CD4-positive, alpha-beta T cell treated with Interleukin-6 at 100 ng/mL for 8 hours (primary cell): ENCODE measurements at places on chromosomes 6 and 20.

DNA sequence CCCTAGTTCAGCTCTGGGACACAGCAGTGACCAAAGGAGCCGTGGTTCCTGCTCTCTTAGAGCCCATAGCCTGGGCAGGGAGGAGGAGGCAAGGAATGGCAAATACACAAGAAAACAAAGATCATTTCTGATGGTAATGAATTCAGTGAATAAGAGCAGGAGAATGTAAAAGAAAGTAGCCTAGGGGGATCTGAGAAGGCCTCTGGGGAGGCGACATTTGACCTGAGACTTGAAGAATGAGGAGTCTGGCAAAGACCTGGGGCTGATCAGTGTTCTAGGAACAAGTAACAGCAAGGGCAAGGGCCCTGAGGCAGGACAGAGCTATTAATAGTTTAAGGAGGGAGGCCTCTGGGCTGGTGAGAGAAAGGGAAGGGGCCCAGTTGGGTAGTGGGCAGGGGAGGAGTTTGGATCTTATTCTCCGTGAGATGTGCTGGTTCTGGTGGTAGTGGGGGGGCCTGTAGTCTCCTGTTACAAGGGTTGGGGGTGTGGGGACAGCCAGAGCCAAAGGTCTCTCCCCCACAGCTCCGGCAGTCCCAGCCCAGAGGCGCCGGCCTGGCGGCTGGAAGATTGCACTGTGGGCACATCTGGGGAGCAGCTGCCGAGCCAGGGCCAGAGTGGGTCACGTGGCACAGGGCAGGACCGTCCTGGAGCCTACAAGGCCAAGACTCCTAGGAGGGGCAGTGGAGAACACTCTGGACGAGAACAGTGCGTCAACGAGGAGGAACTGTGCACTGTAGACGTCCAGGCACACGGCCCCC is 9.3 kb upstream of the ID1 start:
- no peak for DNase-seq

DNA sequence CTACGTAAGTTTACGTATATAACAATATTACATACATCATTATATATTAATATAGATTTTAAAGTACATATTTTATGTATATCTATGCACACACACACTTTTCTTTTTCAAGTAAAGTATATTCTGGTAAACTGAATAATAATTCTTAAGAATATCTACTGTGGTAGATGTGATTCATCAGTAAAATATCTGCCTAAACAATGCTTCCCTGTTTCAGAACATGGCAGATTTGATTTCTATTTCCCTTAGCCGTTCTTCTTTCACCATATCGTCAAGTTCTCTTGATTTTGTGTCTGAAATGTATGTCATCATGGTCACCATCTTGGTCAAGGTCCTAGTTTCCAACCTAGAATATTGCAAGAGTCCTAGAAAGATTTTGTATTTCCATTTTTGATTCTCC is 195.6 kb downstream of the HDGFL1 start:
- no peak for DNase-seq

- no peak for DNase-seq
Observed at GRCh38 chr6:16041327-16041726, 87.6 kb upstream of the MYLIP start.

DNA sequence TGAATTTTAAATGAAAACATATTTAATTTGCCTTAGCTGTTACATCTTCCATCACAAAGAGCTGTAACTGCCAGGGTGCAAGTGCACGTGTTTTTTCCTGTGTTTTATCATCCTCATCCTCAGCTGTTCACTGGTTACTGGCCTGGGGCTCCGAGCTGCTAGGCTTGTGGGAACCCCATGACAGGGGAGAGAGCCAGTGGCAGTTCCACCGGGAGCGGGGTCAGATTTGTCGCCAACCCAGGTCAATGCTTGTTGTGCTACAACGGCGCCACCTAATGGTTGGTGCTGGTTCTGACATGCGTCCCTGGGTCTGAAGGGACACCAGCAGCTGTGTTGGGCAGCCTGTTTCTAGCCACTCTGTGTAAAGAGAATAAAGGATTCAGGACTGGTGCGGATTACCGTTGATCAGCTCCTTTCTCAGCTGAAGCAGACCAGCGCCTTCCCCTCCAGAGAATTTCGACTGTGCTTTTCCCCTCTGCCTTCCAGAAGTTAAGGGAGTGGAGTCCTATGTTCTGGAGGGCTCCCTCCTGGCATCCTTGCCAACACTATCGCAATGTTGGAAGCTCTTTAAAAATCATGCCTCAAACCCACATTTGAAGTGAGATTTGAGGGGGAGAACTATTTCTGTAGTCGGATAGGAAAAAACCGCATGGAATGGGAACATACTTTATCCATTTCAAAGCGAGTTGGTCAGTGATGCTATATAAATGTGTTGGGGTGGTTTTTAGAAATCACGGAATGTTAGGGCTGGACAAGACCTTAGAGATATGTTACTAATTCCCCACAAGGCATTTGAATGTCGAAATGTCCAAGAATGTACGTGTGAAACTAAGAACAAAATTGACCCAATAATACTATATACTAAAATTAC is 32.1 kb downstream of the SUMO4 start:
- DNase-seq: peak; percentile 86

DNA sequence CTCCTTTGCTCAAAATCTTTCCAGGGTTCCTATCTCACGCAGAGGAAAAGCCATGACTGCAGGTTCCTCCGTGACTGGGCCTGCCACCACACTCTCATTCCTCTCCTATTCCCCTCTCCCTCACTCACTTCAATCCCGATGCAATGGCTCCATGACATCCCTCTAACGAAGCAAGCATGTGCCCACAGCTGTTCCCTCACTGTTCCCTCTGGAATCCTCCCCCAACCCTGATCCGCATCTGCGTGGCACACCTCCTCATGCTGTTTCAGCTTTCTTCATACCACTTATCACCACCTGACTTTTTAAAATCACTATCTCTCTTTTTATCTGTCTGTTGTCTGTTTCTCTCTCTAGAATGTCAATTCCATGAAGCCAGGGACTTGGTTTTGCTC is 25.5 kb downstream of the ANGPT4 start:
- DNase-seq: no peak

DNA sequence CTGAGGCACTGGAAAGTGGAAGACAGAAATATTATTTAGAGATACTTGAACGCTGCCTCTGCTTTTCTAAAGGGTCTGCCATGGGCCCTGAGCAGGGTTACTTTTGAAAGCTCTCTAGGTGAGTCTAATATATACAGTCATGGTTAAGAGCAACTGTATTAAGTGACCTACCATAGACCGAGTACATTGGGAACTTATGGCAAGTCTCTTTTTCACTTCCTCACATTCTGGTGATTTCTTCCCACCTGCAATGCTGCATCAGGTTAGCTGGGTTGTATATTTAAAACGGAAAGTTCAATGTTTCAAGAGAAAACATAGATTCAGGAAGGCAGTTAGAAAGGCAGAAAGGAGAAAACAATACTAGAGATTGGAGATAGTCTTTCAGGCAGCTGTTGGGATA is 154.7 kb downstream of the PHF3 start:
- DNase-seq: no peak
